ENCODE measurements at places on chromosomes 3 and 15.

DNA sequence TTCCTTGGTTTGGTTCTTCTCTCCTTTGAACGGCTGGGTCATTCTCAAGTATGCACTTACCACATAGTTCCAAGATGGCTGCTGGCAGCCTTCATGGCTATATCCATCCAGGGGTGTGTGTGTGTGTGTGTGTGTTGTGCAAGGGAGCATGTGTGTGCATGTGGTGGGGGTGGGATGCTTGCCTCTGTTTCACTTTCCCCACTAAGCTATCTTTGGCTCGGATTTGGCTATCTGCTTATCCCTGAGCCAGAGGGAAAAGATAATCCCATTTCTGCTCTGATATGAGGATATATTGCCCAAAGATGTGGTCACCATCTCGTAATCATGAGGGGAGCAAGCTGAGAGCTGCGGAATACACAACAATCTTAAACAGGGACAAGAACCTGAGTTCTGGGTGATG, 26.2 kb downstream of the ANAPC13 start:
- no peak for DNase-seq

GRCh38 chr3:105906345-105906744, 37.5 kb upstream of the CBLB start:
- no peak for DNase-seq

DNA sequence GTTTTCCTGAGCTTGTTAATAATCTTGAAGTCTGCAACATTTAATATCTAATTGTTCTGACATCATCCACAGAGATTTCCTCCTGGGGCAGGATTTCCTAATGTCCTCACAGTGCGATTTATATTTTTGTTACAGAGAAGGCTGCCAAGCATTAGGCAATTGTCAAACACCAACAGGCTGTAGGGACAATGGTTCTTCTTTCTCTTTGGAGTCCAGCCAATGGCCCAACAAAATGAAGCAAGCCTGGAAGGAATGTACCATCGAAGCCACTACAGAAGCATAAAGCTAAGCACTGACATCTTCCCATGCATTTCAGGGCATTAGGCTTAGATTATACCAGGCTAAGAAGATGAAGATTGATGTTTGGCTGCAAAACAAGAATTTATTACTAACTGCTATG, 173.0 kb upstream of the FRMD4B start:
- DNase-seq: no peak

- no peak for DNase-seq
These were observed 78.3 kb downstream of the LRRK1 start for GRCh38 chr15:100997442-100997841.

GRCh38 chr15:40320931-40321371, 2.5 kb upstream of the INAFM2 start:
- DNase-seq: no peak

DNA sequence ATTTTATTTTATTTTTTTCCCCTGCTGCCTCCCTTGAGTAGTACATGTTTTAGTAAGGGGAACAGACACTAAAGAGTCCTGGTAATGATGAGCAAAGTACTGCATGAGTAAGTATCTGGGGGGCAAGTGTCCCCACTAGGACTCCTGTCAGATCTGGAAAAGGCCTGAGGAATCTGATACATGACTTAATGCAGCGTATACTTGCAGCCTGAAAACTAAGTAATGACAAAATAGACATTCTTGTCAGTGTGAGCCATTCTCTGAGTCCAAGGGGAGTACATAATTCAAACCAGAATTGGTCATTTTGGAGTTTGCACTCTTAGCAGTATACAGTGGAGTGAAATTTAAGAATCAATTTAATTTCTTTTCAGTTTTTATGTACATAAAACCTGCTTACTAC, 27.5 kb downstream of the NXPE3 start:
- no peak for DNase-seq

DNA sequence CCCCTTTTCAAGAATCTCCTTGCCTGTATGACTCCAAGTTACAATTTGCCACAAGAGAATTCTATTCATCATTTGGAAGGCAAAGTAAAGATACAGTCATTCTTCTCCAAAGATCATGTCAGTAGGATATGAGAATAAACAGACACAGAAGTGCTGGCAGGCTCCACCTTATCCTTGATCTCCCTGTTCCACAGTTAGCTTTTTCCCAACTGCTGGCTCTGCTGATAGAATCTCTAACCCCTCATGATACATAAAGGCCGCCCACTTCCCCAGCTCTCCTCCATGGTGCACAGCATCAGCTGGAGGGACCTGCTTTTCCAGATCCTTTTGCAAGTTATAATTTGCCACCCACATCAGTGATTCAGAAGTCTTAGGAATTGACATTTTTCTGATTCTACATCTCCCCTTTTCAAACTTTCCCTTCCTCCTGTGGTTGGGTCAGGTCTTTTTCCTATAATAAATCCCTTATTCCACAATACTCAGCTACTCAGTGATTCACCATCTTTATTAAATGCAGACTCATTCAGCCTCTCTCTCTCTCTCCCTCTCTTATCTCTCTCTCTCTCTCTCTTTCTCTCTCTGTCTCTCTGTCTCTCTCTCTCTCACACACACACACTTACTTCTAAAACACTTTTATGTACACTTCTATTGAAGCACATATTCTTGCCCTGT, 465.4 kb downstream of the GBE1 start:
- no peak for DNase-seq

DNA sequence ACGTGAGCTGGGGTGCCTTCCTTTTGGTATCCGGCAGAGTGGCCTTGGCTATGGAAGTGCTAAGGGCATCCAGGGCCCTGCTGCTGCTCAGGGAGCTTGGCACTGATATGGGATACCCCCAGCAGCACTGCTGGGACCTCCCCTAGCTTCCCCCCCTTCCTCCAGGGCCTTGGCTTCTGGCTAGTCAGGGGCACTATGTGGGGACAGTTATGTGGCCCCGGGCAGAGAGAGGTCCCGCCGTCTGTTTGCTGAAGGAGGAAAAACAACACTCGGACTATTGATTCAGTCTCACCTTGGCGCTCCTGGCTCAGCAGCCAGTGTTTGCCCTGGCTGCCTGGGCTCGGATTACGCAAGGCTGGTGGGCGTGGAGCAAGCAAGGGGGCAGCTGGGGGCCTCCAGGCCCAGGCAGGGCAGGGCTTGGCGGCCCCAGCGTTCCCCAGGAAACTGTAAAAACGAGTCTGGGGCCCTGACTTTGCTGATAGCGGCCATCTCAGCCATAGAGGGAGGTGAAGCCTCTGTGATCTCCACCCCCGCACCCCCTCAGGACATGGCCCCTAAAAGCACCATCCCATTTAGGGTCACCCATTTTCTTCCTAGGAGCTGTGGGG, 5.7 kb downstream of the FURIN start:
- DNase-seq: no peak

- no peak for DNase-seq
These were observed 43.9 kb downstream of the BOC start for GRCh38 chr3:113255100-113255853.

GRCh38 chr3:25910997-25911396, 121.1 kb downstream of the OXSM start:
- DNase-seq: no peak

GRCh38 chr3:195160908-195161434, 110.0 kb downstream of the XXYLT1 start:
- no peak for DNase-seq

- DNase-seq: no peak
These were observed 53.2 kb downstream of the LIPC start for GRCh38 chr15:58484791-58485600.

DNA sequence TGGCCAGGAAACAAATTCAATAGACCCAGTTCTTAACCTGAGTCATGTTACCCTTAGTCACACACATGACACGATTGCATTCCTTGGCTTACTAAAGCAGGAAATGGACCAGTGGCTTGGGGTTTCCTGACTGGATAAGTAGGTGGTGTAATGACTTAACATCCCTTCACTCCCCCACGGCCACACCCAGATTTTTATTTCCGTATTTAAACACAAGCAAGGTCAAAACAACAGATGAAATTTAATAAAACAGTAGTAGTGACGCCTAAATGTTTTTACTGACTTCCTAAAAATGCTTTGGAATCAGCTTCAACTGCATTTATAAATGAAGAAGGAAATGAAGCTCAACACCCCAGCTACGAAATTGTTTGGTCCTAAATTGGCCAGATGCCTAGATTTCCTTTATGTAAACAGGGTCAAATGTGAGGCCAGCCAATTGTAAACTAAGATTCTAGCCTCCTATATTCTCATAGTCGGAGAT, 324.3 kb downstream of the CHST2 start:
- no peak for DNase-seq

DNA sequence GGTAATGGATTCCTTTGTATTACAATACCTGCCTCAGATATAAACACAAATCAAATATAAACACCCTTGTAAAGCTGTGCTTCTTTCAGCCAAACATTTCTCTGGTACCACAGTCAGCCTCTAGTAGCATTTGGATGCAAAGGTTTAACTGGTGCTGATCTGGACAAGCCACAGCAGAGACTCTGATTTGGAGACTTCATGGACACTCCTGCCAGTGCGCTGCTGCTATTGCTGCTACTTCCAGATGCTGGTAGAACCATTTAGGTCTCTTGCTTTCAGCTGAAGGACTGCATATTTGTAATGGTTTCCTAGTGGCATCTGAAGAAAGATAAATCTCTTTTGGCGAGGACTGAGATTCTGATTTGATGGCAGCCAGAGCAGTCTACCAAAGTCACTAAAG, 36.9 kb downstream of the NCK1 start:
- no peak for DNase-seq
